ENCODE measurements at places on chromosomes 7 and 10.
A peak's percentile ranks its signal among the peaks of the same experiment; 100 is the strongest.

DNA sequence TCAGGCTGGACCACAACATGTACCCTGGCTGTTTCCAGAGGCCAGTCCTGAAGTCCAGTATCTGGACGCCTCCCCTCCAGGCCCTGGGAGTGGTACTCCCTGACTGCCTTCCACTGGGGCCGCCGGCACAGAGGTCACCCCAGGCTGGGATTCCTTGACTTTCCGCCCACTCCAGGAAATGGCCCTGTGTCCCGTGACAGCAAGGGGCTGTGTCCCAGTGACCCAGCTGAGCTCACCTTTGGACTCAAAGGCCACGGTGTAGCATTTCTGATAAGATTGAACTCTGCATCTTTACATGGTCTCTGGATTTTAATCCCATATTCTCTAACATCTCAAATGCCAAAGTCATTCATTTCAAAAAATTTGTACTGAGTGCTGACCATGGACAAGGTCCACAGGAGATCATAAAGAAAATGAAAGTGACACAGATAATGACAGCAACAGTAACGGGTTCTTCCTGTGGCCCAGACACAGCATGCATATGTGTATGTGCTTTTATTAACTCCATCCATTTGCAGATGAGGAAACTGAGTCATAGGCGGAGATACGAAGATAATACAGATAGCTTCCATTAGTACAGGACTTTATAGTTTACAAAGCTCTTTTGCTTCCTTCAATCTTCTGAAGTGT is 5.4 kb downstream of the ADAMTS14 start:
- no peak for DNase-seq

DNA sequence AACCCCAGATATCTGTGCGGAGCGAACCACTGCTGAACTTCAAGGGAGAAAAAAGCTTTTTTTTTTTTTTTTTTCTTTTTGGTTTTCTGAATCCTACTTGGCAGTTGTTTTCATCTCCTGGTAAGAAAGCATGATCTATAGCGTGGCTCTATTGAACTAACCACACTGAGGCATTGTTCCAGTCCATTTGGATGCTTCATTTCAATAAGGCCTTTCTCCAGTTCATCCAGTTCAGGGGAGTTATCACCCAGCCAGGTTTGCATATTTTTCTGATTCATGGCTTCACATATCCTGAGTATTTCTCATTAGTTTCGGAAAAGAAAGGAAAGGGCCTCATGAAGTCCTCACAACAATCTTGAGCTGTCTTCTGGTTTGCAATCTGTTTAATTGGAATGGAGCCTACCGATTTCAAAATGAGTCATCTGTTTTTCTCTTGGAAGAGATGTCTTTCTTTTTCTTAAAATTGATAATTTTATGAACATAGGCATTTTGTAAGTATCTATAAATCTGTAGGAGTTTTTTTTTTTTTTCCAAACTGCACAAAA is 93.1 kb upstream of the STEAP4 start:
- DNase-seq: no peak

- DNase-seq: no peak
These were observed 701.4 kb upstream of the COBL start for GRCh38 chr7:52017802-52018679.

- no peak for DNase-seq
These were observed 24.6 kb upstream of the STEAP4 start for GRCh38 chr7:88331322-88331721.

DNA sequence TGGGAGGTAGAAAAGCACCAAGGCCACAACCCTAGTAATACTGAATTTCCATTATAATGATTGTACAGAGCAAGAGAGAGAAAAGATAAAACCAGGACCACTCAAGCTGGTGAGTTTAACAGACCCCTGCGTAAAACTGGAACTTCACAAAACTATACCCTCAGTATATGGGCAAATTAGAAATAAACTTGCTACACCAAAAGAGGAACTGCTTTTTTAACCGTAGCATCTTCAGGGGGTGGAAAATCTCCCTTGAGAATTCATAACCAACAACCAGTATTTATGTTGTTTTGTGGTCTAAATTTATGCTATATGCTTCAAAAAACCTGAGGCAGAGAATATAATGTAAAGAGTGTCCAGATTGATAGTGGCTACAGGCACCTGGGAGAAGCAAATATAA is 171.2 kb downstream of the SGMS1 start:
- DNase-seq: no peak

GRCh38 chr7:158821171-158822031 is 7.9 kb downstream of the ESYT2 start:
- no peak for DNase-seq

GRCh38 chr10:6176691-6177231 is 26.0 kb upstream of the PFKFB3 start:
- DNase-seq: no peak

- no peak for DNase-seq
These were observed 369.6 kb downstream of the AUTS2 start for GRCh38 chr7:69967689-69968450.

- DNase-seq: no peak
These were observed 12.8 kb downstream of the BRI3 start for GRCh38 chr7:98294326-98294725.

DNA sequence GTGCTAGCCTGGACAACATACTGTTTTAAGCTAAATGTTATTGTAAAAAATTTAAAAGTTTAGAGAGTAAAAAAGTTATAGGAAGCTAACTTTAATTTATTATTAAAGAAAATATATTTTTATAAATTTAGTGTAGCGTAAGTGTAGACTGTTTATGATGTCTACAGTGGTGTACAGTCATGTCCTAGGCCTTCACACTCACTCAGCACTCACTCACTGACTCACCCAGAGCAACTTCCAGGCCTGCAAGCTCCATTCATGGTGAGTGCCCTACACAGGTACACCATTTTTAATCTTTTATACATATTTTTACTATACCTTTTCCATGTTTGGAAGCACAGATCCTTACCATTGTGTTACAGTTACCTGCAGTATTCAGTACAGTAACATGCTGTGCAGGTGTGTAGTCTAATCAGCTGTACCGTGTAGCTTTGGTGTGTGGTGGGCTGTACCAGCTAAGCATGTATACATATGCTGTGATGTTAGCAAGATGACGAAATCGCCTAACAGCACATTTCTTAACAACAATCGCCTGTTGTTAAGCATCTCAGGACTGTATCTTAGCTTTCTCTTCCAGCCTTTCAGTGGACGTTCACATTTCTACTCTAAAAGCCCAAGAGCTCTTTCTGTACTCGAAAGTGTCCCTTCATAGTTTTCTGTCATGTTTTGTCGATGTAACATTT is 12.5 kb downstream of the RNF32 start:
- DNase-seq: no peak

- no peak for DNase-seq
These were observed 232.6 kb upstream of the FERD3L start for GRCh38 chr7:19377611-19378344.

DNA sequence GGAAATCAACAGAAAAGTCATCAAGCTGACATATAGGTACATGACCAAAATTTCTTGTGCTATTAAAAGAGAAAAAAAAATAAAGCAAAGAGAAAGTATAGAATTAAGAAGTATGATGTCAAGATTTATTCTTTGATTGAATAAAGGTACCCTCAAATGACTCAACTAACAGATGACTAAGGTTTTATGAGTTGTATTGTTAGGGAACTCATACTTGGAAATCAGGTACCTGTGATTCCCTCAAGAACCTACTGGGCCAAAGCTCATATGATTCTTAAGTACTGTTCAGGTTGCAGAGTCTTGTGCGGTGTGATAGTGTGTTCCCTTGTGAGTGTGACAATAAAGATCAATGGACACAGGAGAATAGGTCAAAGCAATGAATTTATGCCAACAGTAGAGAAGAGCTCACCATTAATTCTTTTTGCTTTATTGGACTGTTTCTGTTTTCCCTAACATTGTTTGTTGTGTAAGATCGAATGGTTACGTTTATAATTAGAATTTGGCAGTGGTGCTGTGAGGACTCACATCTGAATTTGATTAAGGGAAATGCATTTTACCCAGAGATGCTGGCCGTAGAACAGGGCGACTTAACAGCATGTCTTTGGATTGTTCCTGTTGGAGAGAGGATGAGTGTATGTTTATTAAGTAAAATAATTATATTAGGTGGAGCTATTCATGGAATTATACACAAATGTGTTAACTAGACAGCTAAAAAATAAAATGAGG is 293.2 kb upstream of the SEMA3D start:
- DNase-seq: no peak

- no peak for DNase-seq
These were observed 3.5 kb downstream of the SH2D4B start for GRCh38 chr10:80540981-80541750.

GRCh38 chr7:97818066-97818663 is 54.0 kb downstream of the ASNS start:
- no peak for DNase-seq

- DNase-seq: no peak
These were observed 54.9 kb upstream of the DPYSL4 start for GRCh38 chr10:132131581-132132420.

- DNase-seq: no peak
These were observed 1.3 kb downstream of the INPP5A start for GRCh38 chr10:132538790-132539421.

- no peak for DNase-seq
These were observed 548.7 kb upstream of the GALNT17 start for GRCh38 chr7:70582927-70583895.

GRCh38 chr10:89055159-89055558 is 64.6 kb downstream of the FAS start:
- DNase-seq: no peak

DNA sequence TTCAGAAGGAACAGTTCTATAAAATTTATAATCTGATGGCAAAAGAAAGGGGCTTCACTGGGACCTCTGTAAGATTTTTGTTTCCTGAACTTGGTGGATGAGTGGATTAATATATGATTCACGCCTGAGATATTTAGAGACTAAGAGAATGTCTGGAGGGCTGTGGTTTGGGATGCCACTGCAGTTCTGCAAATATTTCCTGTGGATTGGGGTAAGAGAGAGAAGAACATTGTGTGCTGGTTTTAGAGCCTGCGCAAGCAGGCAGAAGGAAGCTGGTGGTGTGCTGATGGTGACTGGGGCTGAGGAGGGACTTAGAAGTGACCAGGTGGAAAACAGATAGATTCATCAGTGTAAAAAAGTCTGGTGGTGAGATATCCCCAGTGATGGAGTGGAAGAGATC is 87.0 kb downstream of the SUGCT start:
- no peak for DNase-seq

GRCh38 chr7:132609222-132609621 is 33.0 kb upstream of the PLXNA4 start:
- no peak for DNase-seq

DNA sequence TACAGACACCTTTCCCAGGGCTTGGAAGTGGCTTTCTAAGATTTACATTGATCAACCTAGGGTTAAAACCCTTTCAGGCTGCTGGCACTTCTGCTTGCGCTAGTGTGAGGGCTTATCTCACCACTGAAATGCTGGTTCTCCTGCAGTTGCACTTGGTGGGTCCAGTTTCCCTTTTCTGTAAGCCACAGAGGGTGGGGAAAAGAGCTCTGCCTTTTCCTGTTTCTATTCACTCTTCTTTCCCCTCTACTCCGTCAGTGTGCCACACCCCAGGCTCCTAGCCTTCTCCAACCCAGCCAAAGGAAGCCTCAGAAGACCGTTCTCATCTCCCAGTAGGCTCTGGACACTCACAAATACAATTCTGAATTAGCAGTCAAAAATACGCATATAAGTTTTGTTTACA is 19.0 kb upstream of the CAPZA2 start:
- no peak for DNase-seq

- no peak for DNase-seq
These were observed 162.9 kb downstream of the ZNF33B start for GRCh38 chr10:42475168-42476098.

GRCh38 chr10:128557149-128557710 is 431.0 kb upstream of the MKI67 start:
- DNase-seq: no peak

GRCh38 chr10:5684971-5685763 is 529 bp downstream of the TASOR2 start:
- peak; percentile 54 for DNase-seq

- DNase-seq: no peak
These were observed 355.9 kb upstream of the FZD8 start for GRCh38 chr10:35998026-35998425.

DNA sequence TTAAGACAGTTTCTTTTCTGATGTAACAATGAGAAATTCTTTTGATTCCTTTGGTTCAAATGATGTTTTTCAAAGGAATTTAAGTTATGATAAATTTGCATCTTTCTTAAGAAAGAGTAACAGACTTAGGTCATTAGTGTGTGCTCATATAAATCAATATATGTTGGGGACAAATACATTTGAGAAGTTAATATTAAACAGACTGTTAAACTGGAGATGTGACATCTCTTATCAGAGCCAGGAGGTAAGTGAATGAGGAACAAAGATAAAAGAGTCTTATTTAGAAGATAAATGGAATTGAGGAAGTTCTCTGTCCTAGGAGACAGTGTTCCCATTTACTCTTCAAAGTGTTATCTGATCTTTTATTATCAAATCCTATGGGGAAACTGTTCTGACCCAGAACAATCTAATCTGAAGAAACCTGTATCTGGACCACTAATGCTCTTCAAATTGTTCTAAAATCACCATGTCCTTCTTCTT is 104.8 kb upstream of the LAMB4 start:
- DNase-seq: no peak

DNA sequence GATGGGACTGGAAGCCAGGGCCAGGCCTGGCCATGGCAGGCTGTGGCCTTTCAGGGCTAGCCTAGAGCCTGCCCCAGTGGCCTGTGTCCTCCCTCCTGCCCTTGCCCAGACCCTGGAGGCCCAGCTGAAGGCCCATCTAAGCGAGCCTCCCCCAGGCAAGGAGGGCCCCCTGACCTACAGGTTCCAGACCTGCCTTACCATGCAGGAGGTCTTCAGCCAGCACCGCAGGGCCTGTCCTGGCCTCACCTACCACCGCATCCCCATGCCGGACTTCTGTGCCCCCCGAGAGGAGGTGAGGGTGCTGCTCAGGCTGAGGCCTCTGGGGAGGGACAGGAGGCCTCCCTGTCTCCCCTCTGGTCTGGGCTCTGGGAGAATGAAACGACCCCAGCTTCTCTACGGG is 60.9 kb downstream of the PALD1 start:
- no peak for DNase-seq

DNA sequence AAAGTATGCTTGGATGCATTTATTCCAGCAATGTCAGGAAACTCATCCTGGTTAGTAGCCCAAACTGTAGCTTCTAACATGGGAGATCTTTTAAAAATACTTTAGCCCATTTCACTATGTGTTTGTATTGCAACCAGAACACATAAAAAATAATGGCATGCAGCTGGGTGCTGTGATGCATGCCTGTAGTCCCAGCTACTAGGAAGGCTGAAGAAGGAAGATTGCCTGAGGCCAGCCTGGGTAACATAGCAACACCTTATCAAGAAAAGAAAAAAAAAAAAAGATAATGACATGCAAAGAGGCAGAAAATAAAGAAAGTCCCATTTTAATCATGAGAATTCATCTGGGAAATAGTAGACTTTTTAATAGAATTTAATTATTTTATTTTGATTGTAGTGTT is 517.0 kb upstream of the TEX47 start:
- no peak for DNase-seq

- no peak for DNase-seq
These were observed 40.7 kb upstream of the SDK1 start for GRCh38 chr7:3260401-3260715.

- no peak for DNase-seq
These were observed 16.7 kb upstream of the SUN1 start for GRCh38 chr7:815284-816216.
